GOT3 (cell line): ENCODE measurements at places on chromosomes 4 and X.

DNA sequence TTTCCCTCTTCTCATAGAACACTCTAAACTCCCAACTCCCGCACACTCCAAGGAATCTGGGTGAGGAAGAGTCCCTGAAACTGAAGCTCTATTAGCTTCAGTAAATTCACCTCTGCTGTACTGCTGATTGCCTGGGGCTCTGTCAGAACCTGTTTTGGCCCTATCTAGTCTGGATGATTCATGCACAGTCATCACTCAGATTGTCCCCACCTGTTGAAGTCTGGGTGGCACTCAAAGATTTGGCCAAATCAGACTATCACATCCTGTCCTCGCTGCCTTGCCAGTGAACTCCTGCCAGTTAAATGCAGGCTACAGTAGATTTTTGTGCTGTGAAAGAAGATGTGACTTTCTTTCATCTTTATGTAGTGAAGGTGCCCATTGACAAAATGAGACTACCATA lies 63.5 kb upstream of the EMCN start:
- DNase-seq, result no peak

GRCh38 chr4:73998040-73999011 lies at the start of gene CXCL5:
Gene CXCL5 (minus strand): TSS chr4:73998677. CDS start chr4:73998581, 96 bp downstream.
- no peak for DNase-seq

- no peak for DNase-seq
Measured at GRCh38 chr4:7427831-7428260, 6.9 kb downstream of the PSAPL1 start.

GRCh38 chr4:7554905-7555304 lies 120.2 kb upstream of the PSAPL1 start:
- no peak for DNase-seq

DNA sequence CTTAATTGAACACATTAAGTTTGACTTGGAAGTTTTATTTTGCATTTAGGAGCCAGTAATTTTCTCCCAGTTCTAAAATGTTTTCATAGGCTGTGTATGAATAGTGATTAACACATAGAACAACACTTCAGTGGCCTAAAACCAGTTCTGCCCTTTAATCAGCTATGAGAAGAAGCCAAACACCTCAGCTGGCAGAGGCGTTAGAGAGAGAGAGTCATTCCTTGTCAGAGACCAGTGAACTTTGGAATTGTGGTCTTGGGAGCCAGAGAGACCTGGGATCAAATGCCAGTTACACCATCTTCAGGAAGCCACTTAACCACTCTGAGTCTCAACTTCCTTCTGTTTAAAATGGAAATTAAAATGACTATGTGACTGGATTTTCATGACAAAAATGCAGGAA lies 39.3 kb upstream of the PRPS2 start:
- no peak for DNase-seq

DNA sequence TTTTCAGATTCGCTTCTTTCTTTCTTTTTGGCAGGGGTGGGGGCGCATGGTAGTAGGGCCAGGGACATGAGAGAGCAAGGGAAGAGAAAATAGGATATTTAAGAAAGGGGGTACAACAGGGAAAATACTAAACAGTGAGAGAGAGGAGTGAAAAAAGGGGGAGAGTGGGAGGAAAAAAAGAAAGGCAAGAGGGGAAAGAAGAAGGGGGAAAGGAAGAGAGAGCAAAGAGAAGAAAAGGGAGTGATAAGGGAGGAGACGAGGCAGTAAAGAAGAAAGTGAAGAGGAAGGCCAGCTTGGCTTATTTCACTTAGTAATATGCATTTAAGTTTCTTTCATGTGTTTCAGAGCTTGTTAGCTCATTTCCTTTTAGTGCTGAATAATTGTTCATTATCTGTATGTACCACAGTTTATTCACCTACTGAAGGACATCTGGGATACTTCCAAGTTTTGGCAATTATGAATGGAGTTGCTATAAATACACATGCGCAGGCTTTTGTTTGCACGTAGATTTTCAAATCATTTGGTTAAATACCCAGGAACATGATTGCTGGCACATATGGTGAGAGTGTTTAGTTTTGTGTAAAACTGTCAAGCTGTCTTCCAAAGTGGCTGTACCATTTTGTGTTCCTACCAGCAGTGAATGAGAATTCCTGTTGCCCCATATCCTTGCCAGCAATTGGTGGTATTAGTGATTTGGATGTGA lies 37.3 kb downstream of the CASP6 start:
- no peak for DNase-seq

DNA sequence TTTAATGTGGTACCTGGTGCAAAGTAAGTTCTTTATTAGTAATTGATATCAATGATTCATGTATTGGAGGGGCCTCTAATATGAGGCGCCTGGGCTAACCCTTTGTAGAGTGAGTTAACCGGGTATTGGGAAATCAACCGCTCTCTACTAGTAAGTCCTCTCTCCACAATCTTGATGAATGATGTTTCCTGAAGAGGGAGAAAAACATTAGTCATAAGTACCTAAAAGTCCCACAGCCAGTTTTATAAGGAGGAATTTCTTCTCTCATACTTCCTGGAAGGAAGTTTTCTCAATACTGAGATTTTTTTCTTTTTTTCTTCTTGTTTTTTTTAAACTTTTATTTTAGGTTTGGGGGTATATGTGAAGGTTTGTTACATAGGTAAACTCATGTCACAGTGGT lies 62.3 kb downstream of the AGTR2 start:
- DNase-seq, result no peak

GRCh38 chrX:114500622-114501021 lies 83.3 kb upstream of the HTR2C start:
- DNase-seq, result no peak

DNA sequence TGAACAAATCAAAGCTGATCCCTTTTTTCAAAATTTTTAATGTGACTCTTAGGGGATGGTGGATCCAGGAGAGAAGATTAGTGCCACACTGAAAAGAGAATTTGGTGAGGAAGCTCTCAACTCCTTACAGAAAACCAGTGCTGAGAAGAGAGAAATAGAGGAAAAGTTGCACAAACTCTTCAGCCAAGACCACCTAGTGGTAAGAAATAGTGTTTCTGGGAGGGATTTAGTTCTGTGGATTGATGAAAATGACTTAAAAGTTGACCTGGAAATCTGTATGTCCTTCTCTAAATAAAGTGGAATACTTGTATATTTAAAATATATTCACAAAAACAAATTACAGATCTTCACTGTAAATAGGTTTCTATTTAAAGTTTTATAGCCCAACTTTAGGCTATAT lies 29.2 kb downstream of the NUDT9 start:
- no peak for DNase-seq

DNA sequence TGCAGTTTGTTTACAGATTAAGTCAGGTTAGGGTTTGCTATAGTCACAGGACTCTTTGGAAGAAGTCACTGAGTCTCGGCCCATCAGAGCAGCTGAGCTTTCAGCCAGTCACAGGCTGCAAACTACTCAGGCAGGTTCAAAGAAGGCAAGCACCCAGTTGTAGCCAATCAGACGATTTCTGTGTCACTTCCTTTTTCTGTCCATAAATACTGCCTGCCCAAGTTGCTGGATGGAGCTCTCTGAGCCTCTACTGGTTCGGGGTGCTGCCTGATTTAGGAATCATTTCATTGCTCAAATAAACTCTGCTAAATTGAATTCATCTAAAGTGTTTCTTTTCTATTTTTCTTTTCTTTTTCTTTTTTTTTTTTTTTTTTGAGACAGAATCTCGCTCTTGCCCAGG lies 7.3 kb upstream of the SH3BP2 start:
- no peak for DNase-seq

DNA sequence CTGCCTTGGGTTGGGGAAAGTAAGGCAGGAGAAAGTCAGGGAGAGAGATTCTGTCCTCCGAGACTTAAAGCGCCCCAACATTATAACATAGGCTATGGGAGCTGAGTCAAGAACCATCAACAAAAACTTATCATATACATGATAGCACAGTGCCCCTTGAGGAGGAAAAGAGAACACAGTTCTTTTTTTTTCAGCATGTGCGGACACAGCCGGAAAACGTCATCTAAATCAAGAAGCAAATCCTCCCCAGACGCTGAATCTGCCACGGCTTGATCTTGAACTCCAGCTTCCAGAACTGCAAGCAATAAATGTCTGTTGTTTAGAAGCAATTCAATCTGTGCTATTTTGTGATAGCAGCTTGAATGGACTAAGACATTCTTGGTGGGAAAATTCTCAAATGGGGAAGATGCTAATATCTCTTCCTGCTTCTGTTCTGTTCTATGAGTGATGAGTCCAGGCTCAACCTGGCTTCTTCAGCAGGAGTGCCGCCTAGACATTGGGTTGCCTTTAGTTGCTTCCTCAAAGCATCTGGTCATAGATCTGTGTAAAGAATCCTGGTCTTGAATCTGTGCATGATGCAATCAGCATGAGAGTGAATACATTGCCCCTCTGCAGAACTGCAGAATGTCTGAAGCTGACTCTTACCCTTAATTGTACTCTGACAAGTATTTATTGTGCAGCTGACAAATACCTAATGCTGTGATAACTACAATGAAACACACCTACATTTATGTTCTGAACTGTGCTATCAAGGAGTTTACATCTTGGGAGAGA lies 549.8 kb upstream of the PRKX start:
- no peak for DNase-seq
